ENCODE measurements at places on chromosomes 13 and 19.

GRCh38 chr19:52351512-52351911 is 15.5 kb downstream of the ZNF610 start:
- no peak for DNase-seq

DNA sequence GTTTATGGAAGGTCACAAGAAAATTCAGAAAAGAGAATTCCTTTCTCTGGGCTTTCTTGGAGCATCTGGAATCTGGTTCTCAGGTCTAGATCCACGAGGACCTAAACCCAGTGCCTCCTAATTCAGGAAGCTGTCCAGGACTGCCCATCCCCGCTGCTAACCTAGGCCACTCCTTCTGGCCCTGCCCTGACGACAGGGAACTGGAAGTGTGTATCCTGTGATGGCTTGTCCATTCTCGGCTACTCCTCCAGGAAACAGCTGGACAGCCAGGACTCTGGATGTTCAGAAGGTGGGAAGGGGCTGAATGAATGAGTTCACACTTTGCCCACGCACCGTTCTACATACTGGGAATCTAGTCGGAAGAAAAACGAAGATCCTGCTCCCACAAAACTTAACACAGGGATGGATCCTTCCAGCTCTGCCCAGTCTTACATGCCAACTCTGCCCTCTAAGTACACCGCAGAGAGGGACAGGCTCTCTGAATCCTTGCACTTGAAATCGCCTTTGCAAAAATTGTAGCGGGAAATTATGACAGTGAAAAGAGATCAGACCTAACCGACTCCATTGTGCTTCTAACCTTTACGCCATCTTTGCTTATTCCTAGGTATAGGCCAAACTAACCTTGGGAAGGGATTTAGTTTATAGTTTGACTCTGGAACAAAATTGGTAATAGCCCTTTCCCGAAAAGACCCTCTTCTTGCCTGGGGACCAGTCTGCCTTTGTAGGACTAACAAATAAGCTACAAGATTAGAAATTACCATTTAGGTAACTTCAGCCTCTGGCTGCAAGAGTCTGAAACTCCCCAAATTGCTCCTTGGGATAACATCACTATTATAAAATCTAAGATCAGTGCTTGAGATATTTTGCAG is 1.8 kb downstream of the LSM4 start:
- DNase-seq, result no peak

DNA sequence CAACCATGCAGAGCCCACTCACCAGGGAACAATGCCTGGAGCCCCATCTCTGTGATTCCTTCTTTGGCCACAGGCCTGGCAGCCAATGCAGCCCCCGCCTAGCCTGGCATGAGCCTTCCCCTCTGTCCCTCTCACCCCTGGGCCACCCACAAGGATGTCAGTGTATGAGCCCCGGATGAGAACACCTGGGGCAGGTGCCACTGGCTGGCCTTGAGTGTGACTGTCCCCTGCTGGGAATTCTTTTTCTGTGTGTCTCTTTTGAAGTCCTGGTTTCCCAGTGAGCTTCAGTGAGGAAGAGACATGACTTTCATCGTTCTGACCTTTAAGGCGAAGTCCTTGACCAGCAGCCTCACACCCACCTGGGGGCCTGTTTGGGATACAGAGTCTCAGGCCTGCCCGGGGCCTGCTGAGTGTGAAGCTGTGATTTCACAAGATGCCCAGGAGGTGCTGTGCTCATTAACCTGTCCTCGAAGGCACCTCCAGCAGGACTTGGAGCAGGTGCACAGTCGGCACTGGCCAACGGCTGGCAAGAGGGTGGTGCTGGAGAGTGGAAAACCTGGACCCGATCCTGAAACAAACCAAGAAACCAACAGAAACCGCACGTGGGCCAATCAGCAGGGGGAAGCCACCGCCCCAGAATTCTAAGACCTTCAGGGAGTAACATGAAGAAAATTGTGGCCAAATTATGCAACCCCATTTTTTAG is 27.4 kb upstream of the SPACA7 start:
- DNase-seq, result no peak

GRCh38 chr19:30439310-30439709 is 67.1 kb downstream of the ZNF536 start:
- DNase-seq, result no peak

- DNase-seq, result no peak
These were observed 388.4 kb downstream of the NDFIP2 start for GRCh38 chr13:79869326-79869725.

GRCh38 chr19:51479531-51480331 is 1.4 kb downstream of the CEACAM18 start:
- DNase-seq, result peak; percentile 59
